ENCODE measurements at places on chromosomes 1 and 21. TPM values are rescaled to one million over a fixed set of nuclear protein-coding genes. Genes with fewer than 3 reads are reported as not detected.

Gene NUP210L
- not detected for total RNA-seq

Gene YOD1
- total RNA-seq: 13.3 TPM

Gene TAF12
- total RNA-seq: 23.3 TPM

Gene ERG
- total RNA-seq: not detected

Gene DNAJC28
- total RNA-seq: 2.4 TPM

Gene WDR64
- total RNA-seq: 1.2 TPM

Gene TRPM2
- not detected for total RNA-seq

Gene VHLL
- not detected for total RNA-seq

Gene HSPA6
- 0.22 TPM for total RNA-seq

Gene BMP8A
- total RNA-seq: not detected

Gene PATJ
- total RNA-seq: 35.1 TPM

Gene OR2L13
- total RNA-seq: not detected

Measured in placental epithelial cell (primary cell).